ENCODE measurements at places on chromosomes 2 and 18. TPM values are rescaled to one million over a fixed set of nuclear protein-coding genes. Genes with fewer than 3 reads are reported as not detected.

DNA sequence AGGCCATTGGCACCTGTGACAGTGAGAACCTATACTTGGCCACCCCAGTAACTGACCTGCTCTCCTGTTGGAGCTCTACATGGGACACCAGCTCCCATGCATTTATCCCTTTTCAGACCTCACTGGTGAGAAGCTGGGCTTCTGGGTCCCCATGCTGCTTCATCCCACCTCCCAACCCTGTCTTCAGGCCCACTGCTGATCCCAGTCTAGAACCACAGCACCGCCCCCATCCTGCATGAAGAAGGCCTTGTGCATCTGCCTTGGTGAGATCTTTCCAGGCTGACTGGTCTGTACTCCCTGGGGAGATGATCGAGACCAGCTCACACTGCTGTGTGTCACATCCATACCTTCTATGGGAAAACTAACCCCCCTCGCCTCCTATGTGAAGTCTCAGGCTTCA is 22.7 kb downstream of the TTC32 start:
- no peaks in the 10 kb centered on the region for H3K36me3 ChIP-seq
- H3K27me3 ChIP-seq, result no peaks in the 10 kb centered on the region
- H3K4me1 ChIP-seq, result no peaks in the 10 kb centered on the region
- no peak overlapping the region for H3K4me3 ChIP-seq

TEX261 gene
- total RNA-seq, result 20.1 TPM

ZC3H8 gene
- total RNA-seq, result 10.4 TPM

GRCh38 chr2:201070948-201071478 is 458 bp downstream of the HYCC2 start:
- no peak for DNase-seq
- no peaks in the 10 kb centered on the region for H3K4me1 ChIP-seq
- H3K27me3 ChIP-seq, result no peaks in the 10 kb centered on the region

NR4A2 gene
- total RNA-seq, result 1.4 TPM

DNA sequence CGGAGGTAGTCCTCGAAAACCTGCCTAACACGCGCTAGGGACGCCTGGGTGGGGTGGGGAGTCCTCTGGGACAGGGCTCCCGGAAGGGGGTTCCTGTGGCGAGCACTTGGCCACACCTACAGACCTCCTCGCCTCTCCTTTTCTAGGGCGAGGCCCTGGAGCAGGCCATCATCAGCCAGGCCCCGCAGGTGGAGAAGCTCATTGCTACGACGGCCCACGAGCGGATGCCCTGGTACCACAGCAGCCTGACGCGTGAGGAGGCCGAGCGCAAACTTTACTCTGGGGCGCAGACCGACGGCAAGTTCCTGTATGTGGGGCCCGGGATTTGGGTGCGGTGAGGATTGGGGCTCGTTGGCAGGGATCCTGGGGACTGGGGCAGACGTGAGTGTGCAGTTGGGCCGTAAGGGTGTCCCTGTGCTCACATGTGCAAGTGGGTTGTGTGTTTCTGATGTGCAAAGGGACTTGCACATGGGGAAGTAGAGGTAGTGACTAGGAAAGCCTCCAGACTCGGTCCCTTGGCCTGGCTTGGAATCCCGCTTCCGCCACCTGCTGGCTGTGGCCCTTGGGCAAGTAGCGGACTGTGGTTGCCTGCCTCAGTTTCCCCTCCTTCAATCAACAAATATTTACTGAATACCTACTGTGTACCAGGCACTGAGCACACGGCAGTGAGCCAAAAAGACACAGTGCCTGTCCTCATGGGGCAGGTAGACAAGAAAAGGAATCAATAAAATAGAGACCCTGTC is 11.7 kb downstream of the ZAP70 start:
- H3K4me1 ChIP-seq, result no peaks in the 10 kb centered on the region
- no peaks in the 10 kb centered on the region for H3K36me3 ChIP-seq
- H3K4me3 ChIP-seq, result no peak overlapping the region
- no peaks in the 10 kb centered on the region for H3K27me3 ChIP-seq
- no peak for DNase-seq

DNA sequence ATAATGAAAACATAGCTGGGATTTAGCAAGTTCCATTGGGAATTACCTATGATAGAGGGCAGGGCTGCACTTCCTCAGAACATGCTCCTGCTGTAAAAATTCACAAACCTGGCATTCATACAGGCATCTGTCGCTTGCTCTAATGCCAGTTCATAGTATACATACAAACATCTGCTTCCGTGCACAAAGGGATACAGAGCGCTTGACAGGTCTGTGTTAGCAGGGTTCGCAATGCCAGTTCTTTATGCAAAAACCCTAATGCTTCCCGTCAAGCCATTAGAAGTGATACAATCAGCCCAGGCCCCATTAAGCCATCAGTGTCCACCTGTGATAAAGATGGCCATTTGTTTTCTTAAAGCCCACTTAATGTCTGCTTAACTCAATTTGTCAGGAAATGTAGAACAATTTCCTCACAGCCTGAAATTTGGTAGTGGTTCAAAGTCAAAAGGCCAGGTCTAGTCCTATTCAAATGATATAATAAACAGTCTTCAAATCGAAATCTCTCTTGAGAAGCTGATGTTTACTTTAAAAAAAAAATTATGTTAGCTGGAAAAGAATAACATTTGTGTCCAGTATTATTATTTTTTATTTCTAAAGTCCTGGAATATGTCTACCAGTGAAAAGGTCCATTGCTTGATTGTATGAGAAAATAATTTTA is 556.3 kb downstream of the ARHGAP15 start:
- peaks cover 7% of the 10 kb centered on the region for H3K4me1 ChIP-seq
- no peak overlapping the region for H3K27ac ChIP-seq
- no peaks in the 10 kb centered on the region for H3K36me3 ChIP-seq
- no peak for DNase-seq

All from endodermal cell (in vitro differentiated cells).